ENCODE measurements at places on chromosomes 11 and 22.

DNA sequence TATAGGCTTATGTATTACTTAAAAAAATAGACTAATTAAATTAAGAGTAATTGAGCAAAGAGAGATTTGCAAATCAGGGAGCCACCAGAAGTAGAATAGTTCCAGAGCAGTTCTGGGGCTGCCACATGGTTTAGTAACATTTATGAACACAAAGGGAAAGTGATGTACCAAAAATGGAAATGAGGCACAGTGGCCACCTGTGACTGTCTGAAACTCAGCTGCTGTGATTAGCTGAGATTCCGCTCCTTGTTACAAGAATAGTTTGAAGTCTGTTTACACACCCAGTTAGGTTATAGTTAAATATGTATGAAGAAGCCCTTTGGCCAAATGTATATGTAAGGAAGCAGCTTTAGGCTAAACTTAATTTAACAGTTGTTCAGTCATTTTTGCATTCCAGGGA, 901.5 kb upstream of the CHORDC1 start:
- no peak for DNase-seq

GRCh38 chr11:72727521-72727920, 24.7 kb downstream of the ARAP1 start:
- no peak for DNase-seq

DNA sequence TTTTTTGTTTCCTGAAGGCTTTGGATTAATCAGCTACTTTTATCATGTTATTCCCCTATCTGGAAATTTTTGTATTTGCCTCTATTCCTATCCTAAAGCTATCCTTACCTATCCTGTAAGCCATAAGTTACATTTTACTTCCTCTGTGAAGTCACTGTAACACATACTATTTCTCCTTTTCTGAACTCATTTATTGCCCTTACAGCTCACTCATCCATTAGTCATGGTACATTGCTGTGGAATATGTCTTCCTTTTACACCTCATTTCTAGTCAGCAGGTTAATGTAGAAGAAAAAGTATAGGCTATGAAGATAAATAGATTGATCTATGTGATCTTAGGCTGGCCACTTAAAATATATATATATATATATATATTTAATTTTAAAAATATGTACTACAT, 28.0 kb downstream of the SWAP70 start:
- DNase-seq = no peak

GRCh38 chr11:37544491-37544890, 946.5 kb upstream of the RAG2 start:
- DNase-seq = no peak

DNA sequence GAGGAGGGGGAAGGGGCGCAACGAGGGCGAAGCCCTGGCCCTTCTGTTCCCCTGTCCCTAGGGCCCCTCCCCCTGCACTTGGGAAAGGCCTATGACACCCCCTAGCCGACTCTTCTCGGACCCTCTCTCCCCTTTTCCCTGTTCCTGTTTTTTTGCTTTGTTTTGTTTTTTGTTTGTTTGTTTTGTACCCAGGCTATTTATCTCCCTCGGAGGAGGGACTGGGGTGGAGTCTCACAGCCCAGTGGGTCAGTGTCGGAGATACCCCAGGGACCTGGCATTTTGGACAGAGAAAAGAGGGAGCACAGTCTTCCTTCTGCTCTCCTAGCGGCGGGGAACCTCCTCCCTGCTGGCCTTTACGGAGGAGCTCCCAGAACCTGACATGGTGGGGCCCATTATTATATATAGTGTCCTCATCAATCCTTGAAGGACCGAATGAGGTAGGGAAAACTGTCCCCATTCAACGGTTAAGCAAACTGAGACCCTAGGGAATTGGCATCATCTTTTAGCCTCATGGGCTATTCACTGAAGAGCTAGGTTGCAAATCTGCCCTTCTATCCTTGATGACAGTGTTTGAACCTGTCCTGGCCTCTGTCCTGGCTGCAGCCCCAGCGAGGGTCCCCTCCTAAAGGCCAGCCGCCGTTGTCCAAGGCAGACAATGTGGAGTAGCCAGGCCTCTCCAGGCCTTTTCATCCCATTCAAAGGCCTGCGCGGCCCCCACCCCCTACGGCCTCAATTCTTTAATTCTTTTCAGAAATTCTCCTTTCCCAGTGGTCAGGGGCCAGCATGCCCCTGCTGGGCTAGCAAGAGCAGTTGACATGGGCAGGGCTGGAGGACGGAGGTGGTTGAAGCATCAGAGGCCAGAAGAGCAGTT, 911 bp downstream of the EMID1 start:
- DNase-seq = no peak

DNA sequence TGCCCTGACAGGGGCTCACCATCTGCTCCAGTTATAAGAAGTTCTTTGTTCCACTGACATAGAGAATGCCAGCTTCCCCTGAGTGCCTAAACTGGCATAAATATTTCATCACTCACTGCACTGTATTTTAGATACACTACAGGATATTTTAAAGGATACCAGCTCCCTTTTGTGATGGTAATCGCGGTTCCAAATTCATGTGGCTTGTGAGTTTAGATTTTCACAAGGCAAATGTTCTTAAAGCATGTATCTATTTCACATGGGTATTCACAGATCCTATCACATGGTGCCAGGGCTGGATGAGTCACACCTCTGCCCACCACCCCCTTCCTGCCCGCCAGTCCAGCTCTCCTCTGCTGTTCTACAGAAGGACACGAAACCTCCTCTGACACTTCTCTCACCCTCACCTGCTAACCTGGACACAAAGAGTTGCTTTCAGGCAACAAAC, 105.5 kb downstream of the KCNC1 start:
- DNase-seq = no peak

DNA sequence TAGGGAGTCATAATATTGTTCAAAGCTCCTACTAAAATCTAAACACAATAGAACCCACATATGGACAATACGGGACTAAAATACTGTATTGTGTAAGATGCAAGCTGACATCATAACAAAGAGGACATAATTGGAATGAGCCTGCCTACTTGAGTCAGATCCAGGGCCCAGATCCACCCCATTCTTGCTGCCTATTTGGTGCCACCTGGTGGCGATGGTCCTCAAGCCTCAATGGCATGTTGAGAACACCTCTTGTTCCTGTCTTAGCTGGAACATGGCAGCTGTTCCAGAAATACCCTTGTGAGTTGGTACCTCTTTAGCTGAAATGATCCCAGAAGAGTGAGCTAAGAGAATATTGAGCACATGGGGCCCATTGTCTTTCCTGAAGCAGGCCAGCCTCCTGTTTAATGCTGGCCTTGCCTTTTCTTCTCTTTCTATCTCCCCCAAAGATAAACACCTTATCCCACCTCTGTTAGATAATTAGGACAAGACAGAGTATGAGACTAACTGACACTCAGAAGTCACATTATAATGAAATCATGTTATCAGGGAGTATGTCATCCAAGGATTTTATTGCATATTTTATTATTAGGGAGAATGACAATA, 680.9 kb upstream of the ANO5 start:
- DNase-seq = no peak

DNA sequence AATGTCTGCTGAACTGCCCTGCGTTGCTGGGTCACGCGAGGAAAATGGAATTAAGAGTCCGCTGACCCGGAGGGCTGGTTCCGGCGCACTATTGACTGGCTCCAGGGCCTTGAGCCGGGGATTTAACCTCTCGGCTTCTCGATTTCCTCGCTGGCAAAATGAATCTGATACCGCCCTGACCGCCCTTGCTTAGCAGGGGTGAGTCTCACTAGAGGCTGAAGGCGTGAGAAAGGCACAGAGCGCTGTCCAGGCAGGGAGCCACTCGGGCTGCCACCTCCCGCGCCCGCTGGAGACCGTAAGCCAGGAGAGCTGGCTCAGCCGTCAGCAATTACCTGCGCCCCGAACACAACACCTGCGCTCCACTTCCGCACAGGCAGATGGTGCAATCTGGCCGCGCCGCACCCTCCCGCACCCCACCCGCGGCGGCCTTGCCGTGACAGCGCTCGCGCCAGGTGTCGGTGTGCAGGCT, 65.6 kb downstream of the BUD13 start:
- DNase-seq = no peak

DNA sequence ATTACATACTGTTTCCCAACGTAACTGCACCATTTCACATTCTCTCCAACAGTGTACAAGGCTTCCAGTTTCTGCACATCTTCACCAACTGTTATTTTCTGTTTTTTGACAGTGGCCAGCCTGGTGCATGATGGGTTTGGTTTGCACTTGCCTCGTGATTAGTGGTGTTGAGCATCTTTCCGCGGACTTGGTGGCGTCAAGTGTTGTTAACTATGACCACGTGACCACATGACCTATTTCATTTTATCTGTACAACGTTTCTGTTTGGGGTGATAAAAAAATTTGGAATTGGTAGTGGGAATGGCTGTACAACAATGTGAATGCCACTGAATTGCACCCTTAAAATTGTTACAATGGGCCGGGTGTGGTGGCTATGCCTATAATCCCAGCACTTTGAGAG, 2.5 kb upstream of the YPEL1 start:
- DNase-seq = no peak

- no peak for DNase-seq
Measured at GRCh38 chr22:25109878-25110595, 89.6 kb upstream of the CRYBB3 start.

GRCh38 chr11:48087974-48088681, 107.8 kb downstream of the PTPRJ start:
- no peak for DNase-seq

DNA sequence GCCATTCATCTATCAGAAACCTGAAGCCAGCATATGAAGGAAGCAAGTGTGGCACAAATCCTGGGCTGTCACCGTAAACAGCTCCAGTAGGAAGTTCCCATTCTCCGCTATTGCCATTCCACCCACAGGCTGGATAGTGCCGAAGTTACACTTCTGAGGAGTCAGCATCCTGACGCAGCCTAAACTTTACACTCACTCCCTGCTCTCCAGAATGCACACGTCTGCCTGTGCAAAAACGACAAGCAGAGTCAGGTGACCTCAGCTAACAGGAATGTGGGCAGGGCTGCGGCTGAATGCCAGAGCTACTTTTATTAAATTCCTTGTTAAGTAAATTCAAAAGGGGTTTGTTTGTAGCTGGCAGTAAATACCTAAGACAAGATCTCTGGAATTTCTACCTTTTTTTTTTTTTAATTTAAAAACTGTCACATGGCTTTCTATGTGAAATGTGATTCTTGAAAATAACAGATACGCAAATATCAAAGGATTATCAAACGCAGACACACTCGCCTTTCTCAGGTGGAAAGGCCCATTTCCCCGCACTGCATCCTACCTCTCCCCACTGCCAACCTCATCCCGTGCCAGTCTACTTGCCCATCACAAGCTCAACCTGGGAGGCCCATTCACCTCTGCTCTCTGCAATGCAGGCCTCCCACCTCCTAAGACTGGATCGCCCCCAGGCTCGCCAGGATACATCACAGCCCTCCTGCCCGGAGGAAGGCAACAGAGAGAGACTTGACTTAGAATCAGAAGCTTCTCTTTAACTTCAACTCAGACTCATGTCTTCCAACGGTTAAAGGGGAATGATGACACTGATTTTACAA, 33.5 kb downstream of the NFRKB start:
- DNase-seq = no peak

- no peak for DNase-seq
Measured at GRCh38 chr11:75345455-75346160, 5.9 kb downstream of the ARRB1 start.

- no peak for DNase-seq
Measured at GRCh38 chr11:1230121-1230455, 7.2 kb downstream of the MUC5B start.

DNA sequence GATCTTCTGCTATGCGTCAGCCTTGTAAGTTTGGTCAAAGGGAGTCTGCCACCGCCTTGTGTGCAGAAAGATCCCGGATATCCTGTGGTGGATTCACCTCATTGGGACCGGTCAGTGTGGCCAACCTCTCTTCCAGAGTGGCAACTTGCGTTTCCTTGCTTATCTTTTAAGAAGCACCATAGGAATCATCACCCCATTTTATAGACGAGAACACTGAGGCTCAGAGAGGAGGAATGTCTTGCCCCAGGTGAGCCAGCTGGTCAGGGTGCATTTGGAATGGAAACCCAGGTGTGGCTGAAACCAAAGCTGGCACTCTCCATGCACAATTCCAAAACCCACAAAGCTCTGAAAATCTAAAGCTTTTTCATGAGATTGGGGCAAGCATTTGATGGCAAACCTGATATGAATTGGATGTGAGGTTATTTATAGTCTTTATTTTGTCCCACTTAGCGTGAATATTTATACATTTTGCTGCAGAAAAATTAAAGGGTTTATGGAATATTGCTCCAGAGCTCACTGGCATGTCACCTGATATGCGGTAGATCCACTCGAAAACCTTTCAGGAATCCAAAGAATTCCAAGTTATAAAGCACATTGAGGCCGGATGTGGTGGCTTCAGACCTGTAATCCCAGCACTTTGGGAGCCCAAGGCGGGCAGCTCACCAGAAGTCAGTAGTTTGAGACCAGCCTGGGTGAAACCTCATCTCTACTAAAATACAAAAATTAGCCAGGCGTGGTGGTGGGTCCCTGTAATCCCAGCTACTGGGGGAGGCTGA, 12.1 kb upstream of the EIF3D start:
- DNase-seq = no peak

GRCh38 chr11:105754260-105754659, 144.4 kb downstream of the GRIA4 start:
- DNase-seq = no peak
